ENCODE measurements at places on chromosomes 7 and 10.

GRCh38 chr7:129091484-129092002, 36.6 kb upstream of the TNPO3 start:
- peak; percentile 93 for DNase-seq

- no peak for DNase-seq
Observed at GRCh38 chr7:99728615-99729014, 6.4 kb downstream of the CYP3A7 start.

DNA sequence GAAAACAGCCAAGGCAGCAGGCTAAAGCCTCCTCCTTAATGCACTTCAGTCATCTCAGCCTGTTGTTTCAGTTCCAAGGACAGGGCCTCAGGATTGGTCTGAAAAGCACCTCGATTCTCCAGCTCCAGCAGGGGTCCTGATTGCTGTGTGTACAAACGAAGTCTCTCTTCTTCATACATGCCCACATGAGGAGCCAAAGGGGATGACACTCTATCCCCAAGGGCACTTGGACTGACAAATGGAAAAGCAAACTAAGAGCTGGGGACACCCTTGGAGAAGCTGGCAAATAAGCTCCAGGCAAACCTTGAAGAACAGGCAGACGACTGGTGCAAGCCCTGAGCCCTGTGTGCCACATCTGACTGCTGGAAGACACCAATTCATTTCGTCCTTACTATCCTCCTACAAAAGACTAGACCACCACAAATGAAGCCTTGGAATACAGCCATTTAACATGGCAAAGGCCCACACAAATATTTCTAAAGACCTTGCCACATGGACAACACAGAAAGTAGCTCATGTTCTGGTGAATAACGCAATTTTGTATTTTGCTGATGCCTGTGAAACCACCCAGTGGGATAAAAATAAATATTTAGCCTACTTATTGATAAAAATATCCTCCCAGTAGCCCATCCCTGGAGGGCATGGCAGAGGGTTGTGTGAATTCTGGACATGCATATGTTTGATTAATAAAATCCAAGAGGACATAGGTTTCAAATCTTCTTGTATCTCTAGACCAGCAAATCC, 61.9 kb downstream of the PARD3 start:
- no peak for DNase-seq

DNA sequence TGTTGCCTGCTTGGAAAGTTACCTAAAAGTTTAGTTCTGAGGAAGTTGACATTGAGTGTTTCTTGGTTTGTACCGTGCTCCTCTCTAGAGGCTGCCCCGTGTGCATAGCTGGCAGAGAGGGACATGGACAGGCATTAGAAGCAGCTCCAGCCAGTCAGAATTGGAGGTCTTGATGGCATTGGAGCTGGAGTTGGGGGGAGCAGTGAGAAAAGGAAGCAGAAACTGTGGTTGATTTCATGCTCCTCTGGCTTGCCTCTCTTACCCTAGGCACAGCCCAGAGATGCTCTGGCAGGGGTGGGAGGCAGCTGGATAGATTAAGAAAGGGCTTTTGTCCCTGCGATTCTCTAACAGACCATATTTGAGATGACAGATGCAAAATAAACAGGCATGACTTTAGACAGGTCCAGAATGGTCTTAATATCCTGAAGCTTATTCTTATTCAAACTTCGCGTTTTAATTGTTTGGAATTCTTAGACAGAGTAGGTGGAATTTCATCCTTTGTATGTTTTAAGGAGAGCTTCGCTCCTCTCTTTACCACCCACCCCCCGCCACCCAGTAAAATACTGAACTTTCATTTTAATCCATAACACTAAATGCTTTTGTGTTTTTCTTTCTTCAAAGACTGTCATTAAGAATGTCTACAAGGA, 73.5 kb upstream of the GLCCI1 start:
- no peak for DNase-seq

DNA sequence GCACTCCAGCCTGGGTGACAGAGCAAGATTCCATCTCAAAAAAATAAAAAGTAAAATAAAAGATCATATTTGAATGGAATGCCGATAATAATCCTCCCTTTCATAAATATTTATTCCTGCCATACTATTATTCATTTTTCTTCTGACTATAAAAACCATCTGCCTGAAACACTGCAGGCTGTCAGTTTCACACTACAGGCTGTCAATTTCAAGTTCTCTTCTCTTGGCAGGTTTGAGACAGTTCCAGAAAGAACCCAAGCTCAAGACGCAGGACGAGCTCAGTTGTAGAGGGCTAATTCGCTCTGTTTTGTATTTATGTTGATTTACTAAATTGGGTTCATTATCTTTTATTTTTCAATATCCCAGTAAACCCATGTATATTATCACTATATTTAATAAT, 18.2 kb upstream of the AGBL3 start:
- no peak for DNase-seq

DNA sequence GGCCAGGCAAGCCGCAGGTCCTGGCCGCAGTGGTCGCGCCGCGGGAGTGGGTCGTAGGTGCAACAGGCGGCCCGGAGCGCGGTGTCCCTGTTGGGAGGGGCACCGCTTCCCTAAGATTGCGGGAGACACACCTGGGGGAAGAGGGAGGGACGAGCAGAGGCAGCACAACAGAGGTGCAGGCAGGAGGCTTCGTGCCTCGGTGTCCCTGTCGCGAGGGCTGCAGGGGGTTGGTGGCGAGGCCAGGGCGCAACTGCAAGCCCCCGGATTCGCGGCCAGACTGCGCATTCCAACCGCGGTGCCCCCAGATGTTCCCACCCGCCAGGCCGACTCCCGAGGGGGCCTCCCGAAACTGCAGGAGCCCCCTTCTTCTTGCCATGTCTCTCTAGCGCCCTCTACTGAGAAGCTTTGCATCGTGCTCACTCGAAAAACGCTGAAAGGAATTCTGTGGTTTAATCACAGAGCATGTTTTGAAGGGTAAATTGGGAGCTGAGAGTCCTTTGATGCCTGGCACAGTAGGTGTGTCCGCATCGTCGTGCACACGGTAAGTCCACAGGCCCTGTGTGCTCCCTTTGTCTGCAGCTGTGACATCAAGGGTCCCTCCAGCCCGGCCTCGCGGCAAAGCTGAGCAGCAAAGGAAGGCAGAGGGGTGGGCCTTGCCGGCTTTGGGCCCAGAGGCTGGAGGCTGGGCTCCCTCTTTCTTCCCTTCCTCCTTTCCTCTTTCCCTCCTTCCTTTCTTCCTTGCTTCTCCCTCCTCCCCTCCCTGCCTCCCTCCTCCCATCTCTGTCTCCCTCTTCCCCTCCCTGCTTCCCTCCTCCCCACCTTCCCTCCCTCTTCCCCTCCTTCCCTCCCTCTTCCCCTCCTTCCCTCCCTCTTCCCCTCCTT, 6.2 kb upstream of the MBL2 start:
- no peak for DNase-seq

- no peak for DNase-seq
Observed at GRCh38 chr10:104127411-104127810, 5.4 kb downstream of the SFR1 start.

DNA sequence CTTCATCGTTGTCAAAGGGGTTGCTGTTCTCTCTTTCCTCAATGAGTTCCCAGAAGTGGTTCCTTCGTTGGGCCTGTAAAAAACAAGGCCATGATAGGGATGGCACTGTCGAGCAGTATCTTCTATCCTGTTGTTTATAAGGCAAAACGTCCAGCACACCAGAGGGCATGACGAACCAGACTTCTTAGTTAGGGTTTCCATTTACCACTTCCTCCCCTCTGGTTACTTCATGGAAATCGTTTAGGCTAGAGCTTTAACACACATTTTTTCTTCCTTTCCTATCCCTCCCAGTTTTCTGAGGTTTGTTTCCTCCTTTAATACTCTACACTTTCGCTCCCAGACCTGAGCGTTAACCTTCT, 24.7 kb downstream of the MKRN1 start:
- DNase-seq = no peak

GRCh38 chr10:33743429-33743857, 409.0 kb upstream of the NRP1 start:
- DNase-seq = no peak
